Type B pancreatic cell (in vitro differentiated cells): ENCODE measurements at places on chromosomes 13 and 19. TPM values are rescaled to one million over a fixed set of nuclear protein-coding genes. Genes with fewer than 3 reads are reported as not detected.

Gene TMEM59L
- 4.6 and 9.4 TPM in 2 replicates for total RNA-seq

Gene CGB1
- not detected in 2 replicates for total RNA-seq

Gene PNMA8A
- total RNA-seq, result 6.7 and 21.9 TPM in 2 replicates

Gene RASAL3
- total RNA-seq, result not detected in 2 replicates

DNA sequence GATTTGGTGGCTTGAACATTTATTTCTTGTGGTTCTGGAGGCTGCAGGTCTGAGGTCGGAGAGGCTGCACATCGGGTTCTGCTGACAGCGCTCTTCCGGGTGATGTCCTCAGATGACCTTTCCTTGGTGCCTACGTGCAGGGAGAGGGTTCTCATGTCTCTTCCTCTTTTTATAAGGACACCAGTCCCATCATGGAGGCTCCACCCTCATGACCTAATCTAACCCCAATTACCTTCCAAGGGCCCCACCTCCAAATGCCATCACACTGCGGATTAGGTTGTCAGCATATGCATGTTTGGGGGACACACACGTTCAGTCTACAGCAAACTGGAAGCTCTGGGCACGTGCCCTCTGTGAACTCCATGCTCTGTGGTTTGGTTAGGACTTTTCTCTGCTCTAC lies 338.6 kb downstream of the FGF9 start:
- DNase-seq, result no peak

DNA sequence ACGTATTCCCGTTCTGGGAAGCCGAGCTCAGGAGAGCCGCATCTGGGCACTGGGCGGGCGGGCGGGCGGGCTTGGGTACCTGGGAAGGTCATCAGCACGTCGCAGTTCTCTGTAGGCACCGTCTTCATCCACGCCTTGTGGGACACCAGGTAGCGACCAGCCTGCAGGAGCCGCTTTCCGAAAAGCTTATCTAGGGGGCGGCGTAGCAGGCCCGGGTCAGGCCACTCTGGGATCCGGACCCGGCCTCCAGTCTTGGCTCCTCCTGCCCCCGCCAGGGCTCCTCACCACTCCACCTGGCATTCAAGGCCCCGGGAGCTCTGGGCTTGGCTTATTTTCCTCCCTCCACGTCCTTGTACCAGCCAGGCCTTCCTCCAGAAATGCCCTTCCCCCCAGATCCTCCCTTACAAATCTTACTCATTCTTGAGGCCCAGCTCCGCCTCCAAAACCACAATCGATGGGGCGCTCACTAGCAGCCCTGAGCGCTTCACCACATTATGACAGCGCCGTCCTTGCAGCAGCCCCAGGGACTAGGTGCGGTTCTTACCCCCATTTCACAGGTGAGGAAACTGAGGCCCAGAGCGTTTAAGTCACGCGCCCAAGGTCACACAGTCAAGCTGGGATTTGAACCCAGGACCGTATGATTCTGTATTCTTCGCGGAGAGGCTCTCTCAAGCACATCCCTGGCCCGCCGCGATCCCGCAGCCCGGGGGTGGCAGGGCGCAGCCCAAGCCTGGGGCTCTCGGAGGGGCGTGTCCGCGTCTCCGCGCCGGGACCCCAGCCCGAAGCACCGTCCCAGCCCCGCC lies 843 bp downstream of the ANO8 start:
- no peak for DNase-seq

DNA sequence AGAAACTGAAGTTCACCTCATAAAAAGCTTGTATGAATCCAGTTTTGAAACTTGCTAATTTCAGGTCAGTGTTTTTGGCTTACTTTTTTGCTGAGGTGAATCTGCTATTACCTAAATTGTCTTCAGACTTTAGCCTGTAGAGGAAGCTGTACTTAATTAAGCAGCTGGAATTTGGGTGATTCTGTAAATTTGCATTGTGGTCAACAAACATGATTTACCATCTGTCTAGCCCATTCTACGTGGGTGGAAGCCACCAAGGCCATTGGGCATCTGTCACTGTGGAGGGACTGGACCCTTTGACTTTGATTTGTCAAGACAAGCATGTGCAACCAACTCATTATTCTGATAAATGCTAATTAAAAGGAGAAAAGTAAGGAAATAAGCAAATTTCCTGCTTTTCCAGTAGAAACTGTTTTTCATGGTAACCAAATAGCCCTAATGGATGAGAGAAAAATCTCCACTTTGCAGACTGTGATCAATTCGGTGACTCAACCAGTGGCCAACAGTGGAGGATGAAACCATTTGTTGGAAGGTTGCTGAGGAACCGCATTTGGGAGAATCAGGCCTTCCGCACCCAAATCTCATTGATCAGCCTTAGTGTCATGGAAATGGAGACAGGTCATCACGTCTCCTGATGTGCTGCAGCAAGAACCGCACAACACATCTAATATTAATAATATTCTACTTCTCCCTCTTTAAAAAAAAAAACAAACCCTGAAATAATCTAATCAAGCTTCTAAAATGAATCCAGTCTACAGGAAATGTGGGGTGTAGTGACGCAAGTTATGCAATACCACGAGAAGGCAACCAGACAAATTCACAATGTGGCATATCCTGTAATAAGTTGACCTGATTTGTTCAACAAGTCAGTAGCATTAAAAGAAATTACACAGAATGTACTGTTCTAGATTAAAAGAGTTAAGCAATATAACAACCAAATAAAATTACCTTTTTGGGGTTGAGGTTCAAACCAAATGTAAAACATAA lies 54.3 kb downstream of the GARRE1 start:
- DNase-seq, result no peak

- no peak for DNase-seq
Observed at GRCh38 chr13:67238277-67238859, 8.2 kb upstream of the PCDH9 start.

- no peak for DNase-seq
Observed at GRCh38 chr13:46553521-46553885, 533 bp downstream of the LRCH1 start.

DNA sequence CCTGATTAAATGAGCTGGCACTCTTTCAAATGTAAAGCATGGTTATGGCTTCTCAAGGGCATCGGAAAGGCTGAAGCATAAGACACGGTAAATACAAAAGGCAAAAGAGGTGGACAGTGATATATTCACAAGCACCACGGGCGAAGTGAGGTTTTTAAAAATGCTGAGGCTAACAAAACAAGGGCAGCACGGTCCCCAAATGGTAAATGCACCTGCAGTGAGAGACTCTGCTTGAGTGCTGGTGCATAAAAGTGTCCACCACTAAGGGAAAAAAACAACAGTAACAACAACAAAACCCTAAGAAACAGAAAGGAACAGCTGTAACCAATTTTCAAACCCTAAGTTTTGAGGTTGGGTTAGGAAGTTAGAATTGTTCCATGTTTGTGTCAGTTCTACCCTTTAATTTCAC lies 234.9 kb downstream of the PCDH9 start:
- no peak for DNase-seq
